Activated naive CD4-positive, alpha-beta T cell treated with anti-CD3 and anti-CD28 coated beads, Interleukin-2, amount 10 ng/mL, durations not matched to agents 7 days and 5 days (primary cell): ENCODE measurements at places on chromosomes 6 and 20.

- no peak for DNase-seq
Observed at GRCh38 chr6:71368284-71368683, 79.7 kb downstream of the OGFRL1 start.

- no peak for DNase-seq
Observed at GRCh38 chr20:47349365-47350180, 6.9 kb downstream of the ZMYND8 start.

- DNase-seq: no peak
Observed at GRCh38 chr6:64266351-64266821, 630.8 kb downstream of the PHF3 start.

GRCh38 chr20:64148581-64148980, 15.7 kb upstream of the MYT1 start:
- no peak for DNase-seq
